Hepatocyte (in vitro differentiated cells): ENCODE measurements at places on chromosomes 11 and 22.

GRCh38 chr11:59755701-59756557 is 753 bp downstream of the STX3 start:
- DNase-seq = peak; percentile 88

DNA sequence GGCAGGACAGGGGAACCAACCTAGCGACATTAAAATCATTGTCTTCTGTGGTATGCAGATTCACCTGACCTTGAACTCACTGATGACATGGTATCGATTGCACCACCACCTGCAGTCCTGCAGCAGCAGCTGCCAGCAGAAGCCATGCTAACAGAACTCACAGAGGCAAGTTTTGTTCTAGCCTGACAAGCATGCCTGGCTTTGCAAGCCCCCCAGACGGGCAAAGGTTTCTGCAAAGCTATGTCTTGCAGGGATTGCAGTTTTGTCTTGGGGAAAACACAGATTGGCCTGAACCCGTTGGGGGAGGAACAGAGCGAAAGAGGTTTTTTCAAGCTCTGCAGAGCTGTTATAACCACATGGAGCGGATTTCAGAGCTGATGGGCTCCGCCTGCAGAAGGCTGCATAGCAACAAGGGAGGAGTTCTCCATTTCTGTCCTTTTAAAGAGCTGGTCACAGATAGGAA is 221.0 kb downstream of the HIPK3 start:
- peak; percentile 23 for DNase-seq

- DNase-seq = no peak
Measured at GRCh38 chr11:132245403-132246385, 875.3 kb downstream of the NTM start.

- no peak for DNase-seq
Measured at GRCh38 chr11:75394085-75394840, 5.1 kb upstream of the RPS3 start.

DNA sequence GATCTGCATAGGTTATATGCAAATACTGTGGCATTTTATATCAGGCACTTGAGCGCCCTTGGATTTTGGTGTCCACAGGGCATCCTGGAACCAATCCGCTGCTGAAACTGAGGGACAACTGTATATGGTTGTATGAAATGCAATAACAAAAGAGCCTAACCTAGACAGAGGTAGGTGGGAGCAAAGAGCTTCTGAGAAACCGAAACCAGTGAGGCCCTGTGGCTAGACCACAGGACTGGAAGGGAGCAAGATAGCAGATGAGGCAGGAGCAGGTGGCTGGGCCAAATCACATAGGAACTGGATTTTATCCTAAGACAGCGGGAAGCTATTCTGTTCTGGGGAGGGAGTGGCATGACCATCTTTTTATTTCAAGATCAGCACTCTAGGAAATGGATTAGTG is 30.1 kb downstream of the RCN1 start:
- no peak for DNase-seq

- no peak for DNase-seq
Measured at GRCh38 chr22:46792841-46793261, 30.4 kb downstream of the TBC1D22A start.

GRCh38 chr11:587978-588380 is 11.7 kb downstream of the PHRF1 start:
- peak; percentile 93 for DNase-seq

DNA sequence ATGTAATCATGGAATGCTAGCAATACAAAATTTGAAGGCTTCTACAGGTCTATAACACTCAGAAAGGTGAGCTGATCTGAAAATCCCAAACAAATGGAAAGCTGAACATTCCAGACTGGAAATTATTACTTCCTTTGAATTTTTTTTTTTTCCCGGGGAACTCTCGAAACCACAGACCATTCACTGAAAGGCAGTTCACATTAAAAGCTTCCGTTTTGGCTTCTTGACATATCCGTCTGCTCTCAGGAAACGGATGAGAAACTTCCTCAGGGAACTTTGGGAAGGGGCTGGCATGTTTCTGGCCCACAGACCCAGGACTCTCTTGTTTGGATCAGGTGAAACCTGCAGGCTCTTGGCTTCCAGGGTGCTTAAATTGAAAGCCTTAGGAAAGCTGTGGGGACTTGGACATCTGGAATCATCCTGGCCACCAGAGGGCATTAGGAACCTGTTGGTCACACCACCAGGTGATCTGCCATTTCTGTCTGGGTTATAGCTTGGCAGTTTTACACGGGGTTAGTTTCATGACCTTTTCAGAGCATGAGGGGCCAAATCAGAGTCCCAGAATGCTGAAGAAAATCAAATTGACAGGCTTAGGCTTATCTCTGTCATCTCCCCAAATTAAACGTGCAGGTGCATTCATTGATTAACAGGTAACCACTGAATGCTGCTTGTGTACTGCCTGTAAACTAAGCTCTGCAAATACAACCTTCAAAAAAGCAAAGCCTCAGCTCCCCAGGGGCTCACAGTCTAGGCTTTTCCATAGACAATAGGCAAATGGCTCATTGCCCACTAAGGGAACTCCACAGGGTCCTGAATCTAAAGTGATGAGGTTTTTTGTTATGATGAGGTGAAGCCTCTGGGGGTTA is 22.7 kb upstream of the GRAMD1B start:
- peak; percentile 85 for DNase-seq

DNA sequence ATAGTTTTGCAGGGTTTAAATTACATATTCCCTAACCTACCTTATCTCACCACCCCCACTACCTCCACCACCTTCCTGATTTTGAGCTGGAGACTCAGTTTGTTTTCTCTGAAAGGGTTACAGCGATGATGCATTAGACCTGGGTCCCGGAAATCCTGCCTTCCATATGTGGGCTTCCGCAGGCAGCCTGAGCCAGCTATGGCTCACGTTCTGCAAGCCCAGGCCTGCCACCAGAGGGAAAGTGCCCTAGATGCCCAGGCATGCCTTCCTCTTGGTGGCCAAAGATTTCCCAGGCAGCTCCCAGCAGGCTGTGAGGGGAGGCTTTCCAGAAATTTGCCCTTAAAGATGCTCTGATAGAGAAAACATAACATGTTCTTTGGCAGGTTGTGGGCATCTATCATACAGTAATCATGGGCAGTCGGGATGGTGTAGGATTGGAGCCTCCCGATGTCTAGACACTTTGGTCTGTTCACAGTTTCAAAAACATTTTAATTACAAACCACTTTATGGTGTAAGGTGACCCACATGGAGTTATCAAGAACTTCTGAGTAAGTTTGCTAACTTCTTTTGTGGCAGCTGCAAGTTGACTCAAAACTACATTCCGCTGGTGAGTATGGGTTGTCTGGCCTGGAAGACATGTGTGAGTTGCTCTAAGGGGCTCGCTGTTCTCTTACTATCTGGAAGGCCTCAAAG is 79.3 kb downstream of the MICAL2 start:
- no peak for DNase-seq

DNA sequence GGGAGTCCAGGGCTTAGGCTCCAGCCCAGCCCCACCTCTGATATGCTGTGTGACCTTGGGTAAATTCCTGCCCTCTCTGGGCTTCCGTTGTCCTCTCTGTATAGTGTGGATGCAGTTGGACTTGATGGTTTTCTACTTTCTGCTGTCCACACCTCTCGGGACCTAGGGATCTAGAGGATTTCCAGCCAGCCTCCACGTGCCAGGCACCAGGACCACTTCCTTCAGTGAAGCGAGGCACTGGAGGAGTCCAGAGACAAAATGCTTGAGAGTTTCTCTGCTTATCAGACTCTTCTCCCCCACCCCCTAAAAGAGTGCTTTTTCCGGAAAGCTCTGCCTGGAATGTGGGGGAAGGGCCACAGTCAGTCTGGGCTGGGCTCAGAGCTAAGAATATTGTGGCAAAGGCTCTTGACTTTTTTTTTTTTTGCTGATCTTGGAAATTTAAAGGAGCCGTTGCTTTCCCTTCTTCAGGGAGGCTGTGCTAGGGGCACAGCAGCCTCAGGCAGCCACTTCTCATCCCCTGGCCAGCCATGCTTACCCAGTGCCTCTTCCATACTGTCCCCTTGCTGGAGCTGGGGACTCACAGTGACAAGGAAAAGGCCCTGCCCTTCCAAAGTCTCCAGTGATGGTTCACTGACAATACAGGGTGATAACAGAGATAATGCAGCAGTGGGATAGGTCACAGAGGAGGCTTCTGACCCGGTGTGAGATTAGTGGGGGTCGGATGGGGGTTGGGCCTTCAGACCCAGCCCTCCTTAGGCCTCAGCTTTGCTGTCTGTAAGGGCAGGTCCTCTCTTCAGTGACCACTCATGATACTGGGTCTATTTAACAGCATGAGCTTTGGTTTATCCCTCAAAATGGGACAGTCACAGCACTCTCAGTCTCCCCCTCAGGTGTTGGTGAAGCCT is 2.9 kb upstream of the SERPINH1 start:
- peak; percentile 80 for DNase-seq

- DNase-seq = no peak
Measured at GRCh38 chr11:66006134-66006890, 4.0 kb downstream of the BANF1 start.

DNA sequence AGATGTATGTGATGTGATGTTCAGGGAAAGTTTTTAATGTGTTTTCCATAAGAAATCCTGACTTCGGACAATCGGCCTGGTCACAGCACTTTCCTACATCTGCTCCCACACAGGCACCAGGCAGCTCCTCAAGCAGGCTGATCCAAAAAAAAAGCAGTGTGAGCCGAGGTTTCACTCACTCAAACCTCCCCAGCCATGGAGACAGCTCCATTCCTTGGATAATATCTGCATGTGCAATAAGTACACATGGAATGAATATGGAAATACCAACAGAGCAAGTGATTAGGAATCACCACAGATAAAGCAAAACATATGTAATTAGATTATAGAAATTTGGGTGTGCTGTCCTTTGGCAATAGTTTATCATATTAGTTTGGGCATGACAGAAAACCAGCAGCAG is 88.8 kb upstream of the API5 start:
- DNase-seq = no peak

DNA sequence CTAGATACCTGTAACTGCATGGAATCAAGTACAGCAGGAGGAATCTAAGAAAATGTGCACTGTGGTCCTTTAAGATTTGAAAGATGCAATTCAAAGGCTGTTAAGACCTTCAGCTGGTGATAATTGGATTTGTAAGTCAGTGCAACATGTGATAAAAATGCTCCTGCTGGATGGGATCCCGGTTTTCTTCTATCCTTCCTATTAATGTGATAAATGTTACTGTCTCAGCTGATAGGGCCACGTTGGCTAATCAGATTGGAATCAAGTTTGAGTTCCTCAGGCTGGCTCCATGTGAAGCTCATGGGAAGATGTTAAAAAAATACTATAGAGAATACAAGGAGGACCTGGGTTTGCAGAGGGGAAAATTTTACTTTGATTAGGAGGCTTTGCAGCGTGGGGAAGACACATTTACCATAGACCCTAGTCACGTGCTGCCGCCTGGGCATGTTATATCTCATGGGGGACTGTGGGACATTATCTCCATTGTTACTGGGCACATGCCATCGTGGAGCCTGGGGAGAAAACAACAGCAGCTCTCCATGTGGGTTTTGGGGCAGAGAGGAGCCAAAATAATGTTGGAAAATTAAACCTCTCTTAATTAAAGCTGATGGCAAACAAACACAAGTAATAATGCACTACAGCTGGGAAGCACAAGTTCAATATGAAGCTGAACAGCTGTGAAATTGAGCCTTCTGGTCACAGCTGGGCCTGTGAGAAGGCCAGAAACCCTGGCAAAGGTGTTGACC is 652.5 kb downstream of the NTM start:
- DNase-seq = no peak
